Fibroblast of villous mesenchyme (primary cell): ENCODE measurements at places on chromosomes 12 and 14.
A peak's percentile ranks its signal among the peaks of the same experiment; 100 is the strongest.

DNA sequence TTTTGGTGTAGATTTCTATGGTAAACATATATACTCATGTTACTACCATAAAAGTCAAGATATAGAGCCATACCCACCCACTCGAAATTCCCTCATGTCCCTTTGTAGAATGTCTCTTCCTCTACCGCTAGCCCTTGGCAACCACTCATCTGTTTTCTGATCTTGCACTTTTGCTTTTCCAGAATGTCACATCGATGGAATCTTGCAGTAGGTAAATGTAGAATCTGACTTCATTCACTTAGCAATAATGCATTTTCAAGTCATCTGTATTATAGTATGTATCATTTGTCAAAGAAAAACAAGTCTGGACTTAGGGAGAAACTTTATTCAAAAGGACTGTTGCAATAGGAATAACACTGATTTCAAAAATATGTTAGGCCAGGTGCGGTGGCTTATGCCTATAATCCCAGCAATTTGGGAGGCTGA is 19.3 kb upstream of the CLEC2D start:
- peak; percentile 50 for DNase-seq

- peak; percentile 11 for DNase-seq
These were observed 168.8 kb downstream of the FUT8 start for GRCh38 chr14:65581378-65581777.

DNA sequence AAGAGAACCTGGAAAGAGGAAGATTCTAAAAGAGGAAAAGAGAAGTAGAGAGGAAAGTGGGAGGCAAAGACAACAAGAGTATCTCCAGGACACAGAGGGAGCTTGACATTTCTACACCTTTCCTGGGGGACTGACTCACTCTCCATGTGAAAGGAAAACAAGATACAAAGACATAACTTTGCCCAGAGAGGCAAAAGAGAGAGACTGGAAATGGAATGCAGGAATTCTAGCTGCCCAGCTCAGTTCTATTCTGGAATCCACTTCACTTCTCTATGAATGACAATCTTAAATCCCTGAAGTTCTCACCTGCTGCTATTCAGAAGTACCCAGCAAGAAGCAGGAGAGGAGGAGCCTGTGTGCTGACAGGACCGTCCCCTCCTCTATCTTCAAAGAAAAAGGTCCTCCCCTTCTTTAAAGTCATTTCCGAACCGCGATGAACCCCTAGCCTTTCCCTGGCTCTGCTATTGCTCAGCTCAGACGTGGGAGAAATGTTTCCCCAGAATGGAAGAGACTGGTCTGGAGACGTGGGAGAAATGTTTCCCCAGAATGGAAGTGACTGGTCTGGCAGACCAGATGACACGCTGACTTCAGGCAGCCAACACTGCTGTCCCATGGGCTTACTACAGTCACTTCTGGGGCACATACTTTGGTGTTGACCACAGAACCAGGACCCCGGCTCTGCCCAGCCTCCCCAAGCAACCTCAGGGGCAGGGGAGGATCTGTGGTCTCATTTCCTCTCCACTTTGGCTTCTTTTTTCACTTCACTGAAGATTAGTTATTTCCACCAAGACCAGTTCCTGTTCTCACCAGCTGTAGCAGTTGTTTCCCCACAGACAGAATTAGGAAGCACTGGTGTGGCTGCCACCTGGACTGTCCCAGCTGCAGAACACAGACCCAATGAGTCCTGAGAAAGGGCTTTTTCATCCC is 8.3 kb downstream of the FMNL3 start:
- DNase-seq: peak; percentile 75

GRCh38 chr14:24828486-24828885 is 194.5 kb upstream of the GZMB start:
- no peak for DNase-seq

DNA sequence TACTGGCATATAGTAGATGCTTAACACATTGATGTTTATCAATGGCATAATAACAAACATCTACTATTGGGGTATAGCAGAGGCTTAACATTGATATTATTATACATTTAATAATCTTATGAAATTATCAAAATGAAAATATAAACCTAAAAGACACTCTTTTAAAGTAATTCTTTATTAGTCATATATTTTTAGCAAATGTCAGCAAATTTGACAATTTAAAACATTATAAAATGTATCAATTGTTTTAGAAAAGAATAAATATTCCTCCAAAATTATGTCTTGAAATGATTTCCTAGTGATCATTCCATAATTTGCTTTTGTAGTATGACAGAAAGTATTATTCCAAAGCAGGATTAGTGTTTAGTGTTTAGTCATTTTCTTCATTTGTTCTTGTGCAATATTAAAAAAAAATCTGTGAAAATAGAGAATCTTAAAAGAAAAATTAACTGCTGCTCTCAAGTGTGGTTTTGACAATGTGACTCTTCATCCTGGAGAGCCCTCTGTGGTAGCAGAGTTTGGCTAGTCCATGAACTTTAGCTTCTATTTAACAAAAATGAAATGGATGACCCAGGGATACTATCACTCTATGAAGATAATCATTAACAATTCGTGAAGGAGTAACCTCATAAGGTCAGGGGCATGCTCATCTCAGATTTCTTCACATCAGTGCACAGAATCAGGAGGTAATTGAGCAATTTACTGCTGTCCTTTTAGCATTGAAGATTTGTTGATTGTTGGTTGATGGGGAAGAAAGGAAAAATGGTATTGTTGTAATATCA is 1018.5 kb downstream of the LRFN5 start:
- DNase-seq: no peak

DNA sequence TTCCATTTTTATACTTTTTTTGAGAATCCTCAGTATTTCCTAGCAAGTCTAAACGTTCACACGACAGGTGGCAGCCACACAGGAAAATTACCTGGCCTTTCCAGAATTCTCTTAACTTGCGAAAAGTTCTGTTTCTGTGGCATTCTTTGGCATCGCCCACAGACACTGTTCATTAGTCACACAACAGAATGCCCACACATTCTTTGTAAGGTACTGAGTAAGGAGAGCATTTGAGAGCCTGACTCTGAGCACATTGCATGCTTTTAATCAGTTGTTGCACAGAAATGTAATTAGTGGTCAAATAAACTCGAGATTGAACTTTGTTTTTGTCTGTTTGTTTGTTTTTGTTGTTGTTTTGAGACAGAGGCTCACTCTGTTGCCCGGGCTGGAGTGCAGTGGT is 52.4 kb downstream of the LMNTD1 start:
- DNase-seq: no peak

GRCh38 chr12:76173756-76174155 is 89.3 kb upstream of the NAP1L1 start:
- DNase-seq: no peak

GRCh38 chr14:102949062-102949800 is 26.8 kb downstream of the AMN start:
- no peak for DNase-seq

GRCh38 chr14:91947475-91948184 is at the start of gene FBLN5:
Gene FBLN5, minus strand, starts transcription at chr14:91947694. Its CDS starts 465 bp downstream, at chr14:91947229.
- peak; percentile 88 for DNase-seq

GRCh38 chr14:29348504-29348903 is 579.1 kb downstream of the PRKD1 start:
- no peak for DNase-seq

DNA sequence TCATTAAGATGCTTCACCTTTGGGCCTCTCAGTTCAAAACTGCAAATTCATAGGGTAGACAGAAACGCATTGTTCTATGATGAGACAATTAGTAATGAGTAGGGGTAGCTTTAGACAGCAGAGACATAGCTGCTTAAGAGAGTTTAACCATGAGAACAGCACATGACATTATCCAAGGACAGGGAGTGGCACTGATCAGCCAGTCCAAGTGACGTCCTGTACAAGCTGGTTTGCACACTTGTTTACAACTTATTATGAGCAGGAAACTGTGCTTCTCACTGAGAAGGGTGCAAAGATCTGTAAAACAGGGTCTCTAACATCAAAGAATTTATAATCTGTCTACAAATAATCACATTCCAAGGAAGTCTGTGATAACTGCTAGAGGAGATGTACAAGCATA is 11.2 kb upstream of the SRSF5 start:
- DNase-seq: no peak

DNA sequence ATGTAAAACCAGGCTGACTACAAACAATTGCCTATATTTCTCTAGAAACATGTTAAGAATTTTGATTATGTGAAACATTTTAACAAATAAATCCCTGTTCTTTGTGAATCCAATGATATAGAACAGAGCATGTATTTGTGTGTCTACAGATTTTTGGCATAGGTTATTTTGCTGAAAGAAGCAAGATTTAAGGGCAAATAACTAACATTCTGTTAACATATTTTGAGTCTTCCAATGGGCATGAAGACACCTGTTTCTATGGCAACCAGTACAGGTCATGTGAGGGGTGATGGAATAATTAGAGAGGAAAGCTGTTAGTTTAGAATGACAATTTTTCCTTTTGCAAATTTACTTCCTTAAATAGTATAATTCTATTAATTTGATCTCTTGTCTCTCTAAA is 8.8 kb downstream of the ART4 start:
- DNase-seq: peak; percentile 31

GRCh38 chr12:89373763-89374572 is 21.7 kb upstream of the DUSP6 start:
- peak; percentile 78 for DNase-seq

DNA sequence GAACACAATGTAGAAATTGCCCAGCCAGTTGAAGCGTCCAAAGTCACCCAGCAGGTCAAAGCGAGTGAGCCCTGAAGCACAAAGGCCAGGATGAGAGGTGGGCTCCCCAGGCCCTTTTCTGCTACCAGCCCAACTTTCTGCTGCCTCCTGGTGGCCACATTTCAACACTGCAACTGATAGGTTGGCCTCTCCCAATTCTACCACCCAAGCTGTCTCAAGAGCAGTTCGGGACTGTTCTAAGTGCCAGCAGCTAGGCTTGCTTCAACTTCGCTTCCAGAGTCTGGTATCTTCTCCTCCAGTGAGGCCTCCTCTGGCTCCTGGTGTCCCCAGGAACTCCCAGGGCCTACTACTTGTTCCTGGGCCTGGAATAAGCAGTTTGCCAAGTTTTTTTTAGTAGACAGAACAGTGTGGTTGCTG is 3.4 kb upstream of the DHH start:
- peak; percentile 48 for DNase-seq

- DNase-seq: peak; percentile 27
These were observed 1.4 kb downstream of the ZFYVE1 start for GRCh38 chr14:73025544-73025943.

DNA sequence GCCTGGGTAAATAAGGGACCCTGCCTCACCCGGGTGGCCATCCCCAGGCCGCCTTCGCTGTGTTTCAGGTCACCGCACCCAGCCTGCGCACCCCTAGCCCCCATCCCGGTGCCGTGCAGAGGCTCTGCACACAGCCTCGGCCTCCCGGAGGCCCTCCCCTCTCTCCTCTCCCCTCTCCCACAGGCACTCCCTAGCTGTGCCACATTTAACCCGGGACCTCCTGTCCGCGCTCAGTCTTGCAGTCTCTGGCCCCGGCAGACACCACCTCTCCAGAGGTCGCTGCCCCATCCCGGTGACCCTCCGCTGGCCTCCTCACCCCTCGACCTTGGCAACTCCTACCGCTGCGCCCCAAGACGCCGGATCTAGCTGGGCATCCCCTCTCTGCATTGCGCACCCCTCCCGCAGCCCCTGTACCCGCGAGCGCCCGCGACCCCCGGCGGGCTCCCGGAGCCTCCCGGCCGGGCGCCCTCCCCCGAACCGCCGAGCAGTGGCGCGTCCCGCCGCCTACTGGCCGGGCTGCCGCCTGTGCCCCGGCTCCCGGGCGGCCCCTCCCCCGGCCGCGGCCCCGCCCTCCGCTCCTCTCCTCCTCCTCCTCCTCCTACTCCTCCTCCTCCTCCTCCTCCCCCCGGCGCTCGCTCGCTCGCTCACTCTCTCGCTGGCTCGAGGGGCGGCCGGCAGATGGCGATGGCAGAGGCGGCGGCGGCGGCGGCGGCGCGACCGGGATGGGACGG is 120.7 kb downstream of the AACS start:
- DNase-seq: peak; percentile 76

DNA sequence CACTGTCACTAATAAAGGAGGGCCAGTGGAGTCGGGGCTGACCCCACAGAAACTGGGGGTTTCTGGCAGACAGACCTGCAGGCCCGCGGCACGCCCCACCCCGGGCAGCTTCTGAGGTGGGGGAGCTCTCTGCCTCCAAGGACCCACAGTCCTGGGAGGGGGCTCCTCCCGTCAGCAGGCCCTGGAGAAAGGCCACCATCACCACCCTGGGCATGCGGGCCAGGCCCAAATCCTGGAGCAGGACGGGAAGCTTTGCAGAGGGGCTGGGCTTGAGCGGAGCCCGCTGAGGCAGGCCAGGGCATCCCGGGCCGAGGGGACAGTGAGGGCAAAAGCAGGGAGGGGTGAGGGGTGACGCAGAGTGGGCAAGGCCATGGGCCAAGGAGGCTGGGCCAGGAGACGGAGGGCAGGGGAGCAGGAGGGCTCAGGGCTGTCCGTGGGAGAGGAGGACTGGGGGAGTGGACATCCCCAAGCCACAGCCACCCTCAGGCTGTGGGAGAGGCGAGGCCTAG is 11.1 kb upstream of the GPR132 start:
- DNase-seq: no peak

DNA sequence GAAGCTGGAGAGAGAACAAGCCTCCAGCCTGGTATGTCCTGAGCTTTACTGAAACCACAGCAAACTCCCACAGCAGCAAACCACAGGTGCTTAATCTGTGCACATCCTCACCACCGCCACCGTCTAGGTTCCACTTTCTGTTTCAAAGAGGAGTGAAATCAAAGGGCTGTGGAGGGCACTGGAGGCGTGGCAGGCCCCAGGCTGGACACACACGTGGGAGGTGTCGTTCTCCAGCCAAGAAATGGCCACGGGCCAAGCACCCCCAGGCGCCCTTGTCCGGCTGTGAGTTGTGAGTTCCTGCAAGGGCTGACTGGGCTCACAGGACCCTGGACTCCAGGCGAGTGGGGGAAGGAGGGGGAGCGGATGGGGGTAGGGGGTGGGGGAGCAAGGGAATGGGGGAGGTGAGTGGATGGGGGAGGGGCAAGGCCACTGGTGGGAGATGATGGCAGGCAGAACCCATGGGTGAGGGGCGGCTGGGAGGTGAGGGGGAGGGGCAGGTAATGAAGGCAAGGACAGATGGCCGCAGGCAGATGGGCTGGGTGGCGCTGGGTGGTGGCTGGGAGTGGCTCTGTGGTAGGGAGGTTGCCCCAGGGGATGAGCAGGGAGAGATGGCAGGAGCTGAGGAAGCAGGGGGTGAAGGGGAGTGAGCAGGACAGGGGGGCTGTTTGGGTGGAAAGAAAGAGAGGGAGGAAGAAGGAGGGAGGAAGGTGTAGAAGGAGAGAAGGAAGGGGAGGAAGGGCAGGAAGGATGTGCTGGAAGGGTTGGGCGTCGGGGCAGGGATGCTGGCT is 86.7 kb downstream of the NCOR2 start:
- peak; percentile 95 for DNase-seq

GRCh38 chr12:47817272-47818006 is 2.3 kb downstream of the HDAC7 start:
- no peak for DNase-seq

GRCh38 chr14:104865631-104866441 is 768 bp downstream of the CEP170B start:
- peak; percentile 68 for DNase-seq

GRCh38 chr14:91218014-91218413 is 26.5 kb downstream of the GPR68 start:
- no peak for DNase-seq

DNA sequence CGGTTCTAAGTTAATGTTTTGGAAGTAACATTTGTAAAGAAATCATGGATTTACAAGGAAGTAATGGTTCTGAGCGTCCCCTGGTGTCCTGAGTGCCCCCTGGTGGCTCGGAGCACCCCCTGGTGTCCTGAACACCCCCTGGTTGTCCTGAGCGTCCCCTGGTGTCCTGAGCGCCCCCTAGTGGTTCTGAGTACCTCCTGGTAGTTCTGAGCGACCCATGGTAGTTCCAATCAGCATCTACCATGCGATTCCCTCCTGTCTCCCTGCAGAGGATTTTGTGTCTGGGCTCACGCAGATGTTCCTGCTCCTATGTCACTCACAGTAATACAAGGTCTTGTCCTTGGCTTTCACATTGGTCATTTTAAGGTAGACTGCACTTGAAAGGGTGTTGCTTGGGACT is 1352.9 kb downstream of the TMEM121 start:
- no peak for DNase-seq
